Osteoblast (primary cell): ENCODE measurements at places on chromosomes 2 and 18. TPM values are rescaled to one million over a fixed set of nuclear protein-coding genes. Genes with fewer than 3 reads are reported as not detected.

DNA sequence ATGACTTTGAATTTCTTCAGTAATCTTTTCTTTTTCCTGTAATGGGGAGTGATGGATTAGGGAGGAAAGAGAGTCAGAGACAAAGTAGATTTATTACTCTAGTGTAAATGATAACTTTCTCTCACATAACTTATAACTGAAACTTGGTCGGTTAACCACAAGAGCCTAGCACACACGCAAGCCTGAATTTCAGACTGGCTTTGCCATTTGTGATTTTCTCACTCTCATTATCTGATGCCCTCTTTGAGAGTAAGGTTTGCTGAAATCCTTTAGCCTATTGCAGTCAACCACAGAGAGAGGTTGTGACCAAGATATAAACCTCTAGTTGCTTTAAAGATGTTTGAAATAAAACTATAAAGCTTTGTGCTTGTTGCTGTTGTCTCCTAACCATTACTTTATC, 117.9 kb upstream of the NETO1 start:
- no peak for DNase-seq

DNA sequence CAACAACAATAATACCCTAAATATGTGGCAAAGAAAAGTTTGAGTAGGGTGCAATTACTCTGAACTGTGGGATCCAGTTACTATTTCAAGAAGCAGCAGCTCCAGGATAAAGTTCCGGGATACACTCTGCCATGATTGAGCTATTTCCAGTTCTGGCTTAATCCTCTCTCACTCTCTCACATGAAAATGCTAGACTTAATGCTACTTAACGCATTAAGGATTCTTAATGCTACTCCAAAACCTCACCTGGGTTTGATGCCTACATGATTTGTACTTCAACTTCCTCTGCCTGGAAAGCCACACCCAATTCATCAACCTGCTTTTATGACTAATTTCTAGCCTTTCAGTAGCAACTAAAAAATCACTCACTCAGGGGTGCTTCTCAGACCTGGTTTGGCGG, 151.1 kb upstream of the HNMT start:
- DNase-seq: no peak

DNA sequence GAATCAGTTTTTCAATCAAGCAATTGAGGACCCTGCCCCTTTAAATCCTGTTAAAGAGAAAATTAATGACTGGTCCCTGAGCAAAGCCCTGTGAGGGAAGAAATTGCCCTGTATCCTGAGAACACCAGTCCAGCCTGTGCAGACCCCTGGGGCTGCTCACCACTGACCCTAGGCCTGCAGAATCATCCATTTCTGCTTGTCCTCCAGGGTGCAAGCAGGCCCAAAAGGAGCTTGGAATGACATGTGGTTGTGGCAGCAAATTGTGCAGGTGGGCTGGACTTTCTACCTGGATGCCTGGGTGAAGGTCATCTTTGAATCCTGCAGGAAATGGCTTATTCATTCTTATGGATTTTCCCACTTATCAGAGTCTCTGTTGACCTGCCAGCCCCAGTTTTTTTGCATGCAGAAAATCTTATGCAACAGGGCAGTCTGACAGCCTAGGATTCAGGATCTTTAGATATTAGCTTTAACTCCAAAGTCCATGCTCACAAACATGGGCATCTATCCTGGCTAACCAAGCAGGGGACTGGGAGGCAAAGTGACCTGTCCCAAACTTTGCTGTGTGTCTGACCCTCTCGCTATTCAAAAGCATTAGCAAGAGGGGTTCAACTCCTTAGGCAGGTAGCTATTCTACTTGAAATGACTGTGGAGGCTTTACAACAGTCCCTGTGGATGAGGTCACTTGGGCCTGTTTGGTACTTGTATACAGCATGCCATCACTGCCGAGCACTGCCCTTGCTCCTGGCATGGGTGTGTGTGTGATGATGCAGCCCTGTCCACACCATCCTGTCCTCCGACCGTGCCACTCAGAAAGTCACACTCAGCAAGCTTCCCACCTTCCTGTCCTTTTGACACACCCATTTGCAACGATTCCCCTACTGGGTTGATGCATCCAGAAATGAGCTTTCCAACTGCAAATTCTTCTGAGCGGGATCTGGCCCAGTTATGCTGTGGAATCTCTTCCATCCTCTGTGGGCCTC, 85.3 kb downstream of the CAPN13 start:
- DNase-seq: no peak

DNA sequence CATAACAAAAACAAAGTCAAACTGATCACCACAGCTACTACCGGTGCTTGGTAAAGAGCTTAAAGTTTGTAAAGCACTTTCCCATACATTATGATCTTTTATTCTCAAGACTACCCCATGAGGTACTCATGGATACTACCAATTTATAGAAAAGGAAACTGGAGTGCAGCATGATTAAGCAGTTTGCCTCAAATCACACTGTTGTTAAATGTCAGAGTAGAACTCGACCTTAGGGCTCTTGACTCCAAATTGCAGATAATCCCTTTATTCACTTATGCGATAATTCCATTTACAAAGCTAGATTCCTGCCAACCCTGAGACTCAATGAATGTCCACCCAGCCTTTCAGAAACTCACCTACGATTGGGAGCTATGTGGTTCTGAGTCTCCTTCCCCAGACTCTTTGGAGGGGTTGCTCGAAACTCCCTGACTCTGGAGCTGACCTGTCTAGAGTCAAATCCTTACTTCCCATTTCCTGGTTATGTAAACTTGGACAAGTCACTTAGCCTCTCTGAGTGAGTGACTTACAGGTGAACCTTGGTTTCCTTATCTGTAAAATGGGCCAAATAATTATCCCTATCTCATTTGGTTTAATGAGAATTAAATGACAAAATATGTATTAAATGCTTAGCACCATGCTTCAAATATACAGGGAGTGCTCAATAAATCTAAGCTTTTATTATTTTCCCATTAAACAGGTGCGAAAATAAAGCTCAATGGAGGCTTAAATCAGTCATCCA, 47.4 kb downstream of the PSD4 start:
- no peak for DNase-seq

DNA sequence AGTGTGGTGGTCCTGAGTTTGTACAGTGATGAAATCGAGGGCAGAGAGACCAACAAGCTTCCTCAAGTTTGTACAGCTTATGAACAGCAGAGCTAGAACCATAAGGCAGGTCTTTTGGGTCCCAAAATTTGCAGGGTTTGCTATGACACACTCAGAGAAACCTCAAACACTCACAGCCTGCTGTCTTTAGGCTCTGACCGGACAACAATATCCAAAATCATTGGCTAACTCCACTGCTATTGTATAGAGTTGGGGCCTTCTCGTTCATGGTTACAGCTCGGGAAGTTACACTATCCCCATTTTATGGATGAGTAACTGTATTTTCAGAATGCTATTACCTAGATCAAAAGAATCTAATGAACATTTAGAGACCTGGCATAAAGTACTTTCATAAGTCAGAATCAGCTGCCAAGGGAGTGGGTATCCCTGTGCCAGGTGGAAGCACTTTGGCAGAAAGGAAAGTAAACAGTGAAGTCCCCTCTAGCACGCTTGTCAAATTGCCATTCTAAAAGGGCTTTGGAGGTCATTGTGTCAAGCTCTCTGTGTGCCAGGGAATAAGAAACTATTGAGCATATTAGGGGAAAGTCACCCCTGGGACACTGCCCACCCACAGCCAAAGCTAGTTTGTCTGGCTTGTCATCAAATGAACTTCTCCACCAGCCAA, 331.8 kb downstream of the ALK start:
- no peak for DNase-seq

GRCh38 chr18:26765498-26765897, 100.0 kb downstream of the AQP4 start:
- DNase-seq: no peak

DNA sequence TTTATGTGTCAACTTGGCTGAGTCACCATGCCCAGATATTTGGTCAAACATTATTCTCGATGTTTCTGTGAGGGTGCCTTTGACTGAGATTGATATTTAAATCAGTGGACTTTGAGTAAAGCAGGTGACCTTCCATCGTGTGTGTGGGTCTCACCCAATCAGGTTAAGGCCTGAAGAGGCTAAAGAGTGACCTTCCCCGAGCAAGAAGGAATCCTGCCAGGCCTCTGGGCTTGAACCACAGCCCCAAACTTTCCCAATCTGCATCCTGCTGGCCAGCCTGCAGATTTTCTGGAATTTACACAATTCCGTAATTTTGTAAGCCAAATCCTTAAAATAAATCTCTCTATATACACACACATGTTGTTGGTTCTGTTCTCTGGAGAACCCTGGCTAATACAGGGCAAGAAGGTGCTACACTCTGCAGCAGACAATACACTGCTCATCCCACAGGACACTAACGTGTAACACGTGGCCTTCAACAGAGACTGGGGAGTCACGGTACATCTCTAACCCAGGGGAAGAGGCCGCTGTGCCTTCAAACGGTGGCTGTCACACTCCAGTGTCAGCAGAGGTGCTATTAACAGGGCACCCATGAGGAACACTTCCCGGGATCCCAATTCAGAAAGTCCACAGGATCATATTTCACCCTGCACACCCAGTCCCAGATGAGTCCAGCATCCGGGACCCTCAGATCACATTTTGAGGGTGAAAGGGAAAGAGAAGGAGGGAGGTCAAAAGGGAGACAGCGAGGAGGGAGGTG, 113.1 kb upstream of the ID2 start:
- DNase-seq: peak; percentile 22

GRCh38 chr2:10022966-10023662, 20.2 kb upstream of the KLF11 start:
- DNase-seq: peak; percentile 66

DNA sequence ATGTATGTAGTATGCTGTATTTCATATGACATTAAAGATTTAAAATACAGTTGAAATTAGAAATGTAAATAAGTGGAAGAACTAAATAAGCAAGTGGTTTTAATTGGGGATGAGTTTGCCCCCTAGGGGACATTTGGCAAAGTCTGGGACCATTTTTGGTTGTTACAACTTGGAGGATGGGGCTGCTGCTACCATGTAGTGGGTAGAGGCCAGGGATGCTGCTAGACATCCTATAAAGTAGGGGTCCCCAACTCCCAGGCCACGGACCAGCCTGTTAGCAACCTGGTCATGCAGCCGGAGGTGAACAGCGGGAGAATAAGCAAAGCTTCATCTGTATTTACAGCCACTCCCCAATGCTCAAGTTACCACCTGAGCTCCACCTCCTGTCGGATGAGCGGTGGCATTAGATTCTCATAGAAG, 27.9 kb upstream of the ASNSD1 start:
- no peak for DNase-seq

Gene SLC4A1AP
- 24.8 and 27.9 TPM in 2 replicates for total RNA-seq

Gene EFHD1
- total RNA-seq: 2.4 and 3.6 TPM in 2 replicates

DNA sequence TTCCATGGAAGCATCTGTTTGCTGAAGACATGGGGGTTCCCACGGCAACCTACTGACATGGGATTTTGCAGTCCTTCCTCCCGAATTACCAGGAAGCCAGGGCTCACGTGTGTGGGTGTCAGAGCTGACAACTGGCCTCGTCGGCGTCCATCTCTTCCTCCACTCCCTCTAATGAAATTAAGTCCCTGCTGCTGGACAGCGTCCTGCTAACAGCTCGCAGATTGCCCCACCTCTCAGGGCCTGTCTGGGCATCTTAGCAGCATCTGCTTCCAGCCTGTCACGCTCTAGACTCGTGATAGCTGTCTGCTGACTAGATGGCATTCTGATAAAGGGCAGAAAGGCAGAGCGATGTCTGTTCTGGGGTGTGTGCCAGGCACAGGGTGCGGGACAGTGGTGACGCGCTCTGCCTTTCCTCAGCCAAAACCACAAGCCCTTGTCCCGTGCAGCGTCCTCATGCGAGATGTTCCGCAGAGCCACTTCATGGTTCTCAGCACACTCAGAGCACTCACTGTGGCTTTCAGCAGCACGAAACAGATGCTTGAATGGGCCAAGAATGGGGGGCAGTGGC, 161.1 kb downstream of the ARL4C start:
- DNase-seq: peak; percentile 86

- DNase-seq: no peak
These were observed 855.1 kb downstream of the TMEM182 start for GRCh38 chr2:103616891-103617290.

GRCh38 chr18:12478269-12479047, 70.7 kb downstream of the PRELID3A start:
- no peak for DNase-seq

Gene ZAP70
- under 0.01 TPM in 2 replicates for total RNA-seq

GRCh38 chr2:229392196-229392595, 121.1 kb upstream of the PID1 start:
- DNase-seq: no peak

DNA sequence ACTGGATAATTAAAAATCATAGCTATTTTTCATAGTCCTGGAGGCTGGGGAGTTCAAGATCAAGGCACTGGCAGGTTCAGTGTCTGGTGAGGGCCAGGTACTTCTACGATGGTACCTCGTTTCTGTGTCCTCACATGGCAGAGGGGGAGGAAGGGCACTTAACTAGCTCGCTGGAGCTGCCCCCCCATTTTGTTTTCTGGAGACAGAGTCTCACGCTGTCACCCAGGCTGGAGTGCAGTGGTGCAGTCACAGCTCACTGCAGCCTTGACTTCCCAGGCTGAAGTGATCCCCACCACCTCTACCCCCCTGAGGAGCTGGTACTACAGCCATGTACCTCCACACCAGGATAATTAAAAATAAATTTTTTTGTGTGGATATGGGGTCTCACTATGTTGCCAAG, 40.3 kb downstream of the ASB1 start:
- DNase-seq: no peak

DNA sequence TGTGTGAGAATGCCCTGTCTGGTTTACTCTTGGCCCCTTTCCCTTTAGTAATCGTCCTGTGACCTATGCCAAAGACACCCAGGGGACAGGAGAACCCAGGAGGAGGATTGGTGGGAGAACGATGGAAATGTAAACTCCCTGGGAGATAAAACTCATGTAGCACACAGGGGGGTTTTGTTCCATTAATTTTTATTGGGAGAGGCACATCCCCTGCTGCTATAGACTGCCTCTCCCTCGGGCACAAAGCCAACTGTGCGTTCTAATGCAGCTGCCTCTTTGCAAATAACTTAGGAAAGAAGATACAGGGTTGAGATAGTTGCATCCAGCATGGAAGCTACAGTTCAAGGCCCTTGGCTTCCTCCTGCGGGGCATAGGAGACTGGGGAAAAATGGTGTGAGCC, 489.6 kb downstream of the SLC4A3 start:
- no peak for DNase-seq

Gene TRPM8
- not detected in 2 replicates for total RNA-seq

DNA sequence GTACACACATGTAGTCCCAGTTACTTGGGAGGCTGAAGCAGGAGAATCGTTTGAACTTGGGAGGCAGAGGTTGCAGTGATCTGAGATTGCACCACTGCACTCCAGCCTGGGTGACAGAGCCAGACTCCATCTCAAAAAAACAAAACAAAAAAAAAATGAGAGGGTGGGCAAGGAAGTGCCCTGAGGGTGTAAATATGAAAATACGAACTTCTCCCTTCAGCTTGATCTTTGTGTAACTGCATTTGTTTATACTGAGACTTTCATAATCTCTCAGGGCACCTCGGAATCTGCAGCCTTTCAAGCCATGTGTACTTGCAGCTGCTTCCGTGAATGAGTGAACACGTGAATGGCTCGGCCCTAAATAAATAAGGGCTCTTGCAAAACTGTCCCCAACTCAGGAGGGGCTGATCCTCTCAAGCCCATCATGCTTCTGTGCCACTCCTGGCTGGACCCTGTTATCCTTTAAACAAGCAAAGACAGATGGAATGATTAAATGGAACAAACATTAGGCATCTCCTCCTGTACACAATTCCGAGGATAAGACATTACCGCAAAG, 96.8 kb downstream of the BOD1L2 start:
- no peak for DNase-seq

- no peak for DNase-seq
These were observed 71.2 kb upstream of the STPG4 start for GRCh38 chr2:47226132-47226922.

- DNase-seq: peak; percentile 65
These were observed 49.3 kb upstream of the FOSL2 start for GRCh38 chr2:28343184-28343942.

Gene FSIP2
- total RNA-seq: under 0.01 TPM in 2 replicates
